NCI-H1417 (cell line): ENCODE measurements at places on chromosomes 16 and 17.

DNA sequence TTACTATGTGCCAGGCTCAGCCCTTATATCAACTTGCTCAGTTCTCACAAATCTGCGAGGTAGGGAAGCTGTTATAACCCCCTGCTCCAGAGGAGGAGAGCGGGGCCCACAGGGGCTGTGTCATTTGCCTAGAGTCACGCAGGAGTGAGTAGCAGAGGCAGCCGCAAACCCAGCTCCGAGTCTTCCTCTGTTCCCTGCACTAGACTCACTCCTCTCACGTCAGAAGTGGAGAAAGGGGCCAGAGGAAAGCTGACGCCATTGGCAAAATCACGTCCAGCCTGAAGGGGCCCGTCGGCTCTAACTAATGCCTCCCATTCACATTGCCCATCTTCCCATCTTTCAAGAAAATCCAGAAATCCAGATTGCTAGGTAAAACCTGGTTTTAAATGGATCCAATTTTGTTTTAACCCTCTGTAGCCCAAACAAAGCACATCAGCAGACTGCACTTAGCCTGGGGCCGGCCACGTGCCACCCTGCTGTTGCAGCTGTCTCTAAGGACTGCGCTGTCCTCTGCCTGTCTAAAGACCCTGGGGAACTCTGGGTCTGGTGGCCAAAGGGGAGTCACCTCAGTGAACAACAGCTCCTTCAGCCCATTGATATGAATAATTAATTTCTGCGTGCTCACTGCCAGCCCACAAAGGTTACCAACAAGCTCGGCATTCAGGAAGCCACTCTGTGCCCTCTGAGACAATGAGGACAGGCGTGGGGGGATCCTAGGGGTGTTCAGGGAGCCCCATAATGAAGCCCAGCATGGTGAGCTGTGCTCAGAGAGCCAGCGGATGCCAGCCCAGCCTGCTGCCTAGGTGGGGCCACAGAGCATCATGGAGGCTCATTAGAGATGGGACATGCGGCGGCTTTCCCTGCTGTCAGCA lies 36.7 kb upstream of the ABR start:
- DNase-seq = no peak

- DNase-seq = no peak
Measured at GRCh38 chr16:57646388-57647039, 18.1 kb downstream of the ADGRG1 start.

DNA sequence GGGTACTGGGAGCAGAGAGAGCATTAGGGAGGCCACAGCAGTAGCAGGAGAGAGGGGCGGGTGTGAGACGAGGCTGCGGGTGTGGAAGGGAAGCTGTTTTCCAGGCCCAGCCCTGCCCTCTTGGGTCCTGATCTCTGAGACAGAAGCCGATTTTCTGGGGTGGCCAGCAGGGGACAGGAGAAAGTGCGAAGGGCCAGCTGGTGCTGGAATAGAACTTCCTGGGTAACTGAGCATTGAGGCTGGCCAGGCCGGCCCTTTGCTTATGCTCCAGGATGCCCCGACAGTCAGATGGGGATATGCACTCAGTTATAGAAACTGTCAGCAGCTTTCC lies 804 bp downstream of the BTBD17 start:
- DNase-seq = no peak

DNA sequence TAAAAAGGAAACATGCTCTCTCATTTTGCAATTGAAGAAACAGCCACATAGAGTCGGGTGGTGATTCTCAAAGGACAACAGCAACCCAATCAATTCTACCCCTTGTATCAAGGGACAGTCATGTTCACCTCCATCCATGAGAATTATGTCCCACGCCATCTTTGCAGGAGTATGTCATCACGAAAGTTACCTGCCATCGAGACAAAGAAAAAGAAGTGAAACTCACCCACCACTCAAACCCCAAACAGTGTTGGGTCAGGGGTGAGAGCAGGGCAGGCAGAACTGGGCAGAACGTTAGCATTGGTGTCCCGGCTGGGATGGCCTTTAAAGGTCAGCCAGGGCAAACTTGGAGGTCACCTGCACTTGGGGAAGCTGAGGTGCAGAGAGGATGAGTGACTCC lies 24.2 kb upstream of the HNF1B start:
- DNase-seq = no peak
